ENCODE measurements at places on chromosomes 3 and 15.

DNA sequence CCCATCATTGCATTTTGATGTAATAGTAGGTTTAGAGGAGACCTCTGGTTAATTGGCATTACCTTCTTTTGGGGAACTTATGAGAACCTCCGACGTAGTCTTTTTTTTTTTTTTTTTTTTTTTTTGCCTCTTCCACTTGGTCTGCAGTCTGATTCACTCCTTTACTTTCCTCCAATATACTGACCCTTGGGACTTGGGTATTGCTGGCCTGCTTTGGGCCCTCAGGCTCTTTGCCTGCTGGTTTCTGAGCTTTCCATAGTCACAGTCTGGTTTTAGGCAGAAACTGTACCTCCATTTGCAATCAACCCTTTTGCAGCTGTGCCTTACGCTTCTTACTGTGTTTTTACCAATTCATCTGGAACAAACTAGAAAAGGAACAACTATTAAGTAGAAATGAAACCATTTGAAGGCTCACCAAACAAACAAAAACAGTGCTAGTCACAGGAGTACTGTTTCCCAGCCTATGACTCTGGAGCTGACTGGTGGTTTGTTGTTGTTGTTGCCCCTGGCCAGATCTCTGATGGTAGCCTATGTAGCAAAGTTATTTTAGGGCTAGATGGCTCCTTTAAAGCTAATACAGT, 272.8 kb downstream of the BBX start:
- DNase-seq: no peak

- DNase-seq: peak; percentile 66
These were observed 33.3 kb downstream of the CCNB2 start for GRCh38 chr15:59138243-59138642.

GRCh38 chr3:16794257-16794656, 90.5 kb upstream of the PLCL2 start:
- DNase-seq: no peak

GRCh38 chr3:128581566-128581965, 69.1 kb downstream of the RPN1 start:
- no peak for DNase-seq

- no peak for DNase-seq
These were observed 665.6 kb upstream of the NECTIN3 start for GRCh38 chr3:110405830-110406585.

GRCh38 chr3:26731843-26732242, 109.3 kb downstream of the LRRC3B start:
- DNase-seq: no peak

- no peak for DNase-seq
These were observed 75.6 kb downstream of the CHAC1 start for GRCh38 chr15:41028853-41029252.

DNA sequence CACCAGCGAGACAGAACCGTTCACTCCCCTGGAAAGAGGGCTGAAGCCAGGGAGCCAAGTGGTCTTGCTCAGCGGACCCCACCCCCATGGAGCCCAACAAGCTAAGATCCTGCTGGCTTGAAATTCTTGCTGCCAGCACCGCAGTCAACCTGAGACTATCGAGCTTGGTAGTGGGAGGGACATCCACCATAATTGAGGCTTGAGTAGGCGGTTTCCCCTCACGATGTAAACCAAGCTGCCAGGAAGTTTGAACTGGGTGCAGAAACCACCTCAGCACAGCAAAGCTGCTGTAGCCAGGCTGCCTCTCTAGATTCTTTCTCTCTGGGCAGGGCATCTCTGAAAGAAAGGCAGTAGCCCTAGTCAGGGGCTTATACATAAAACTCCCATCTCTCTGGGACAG, 151.0 kb downstream of the MBNL1 start:
- no peak for DNase-seq
